ENCODE measurements at places on chromosomes 3 and 15.

- DNase-seq = no peak
Measured at GRCh38 chr3:141414800-141415462, 46.6 kb downstream of the ZBTB38 start.

- DNase-seq = peak; percentile 14
Measured at GRCh38 chr15:59999612-60000112, 4.4 kb upstream of the FOXB1 start.

- no peak for DNase-seq
Measured at GRCh38 chr15:40070166-40070557, 31.2 kb upstream of the SRP14 start.

GRCh38 chr3:57184526-57184925 is 15.3 kb downstream of the HESX1 start:
- no peak for DNase-seq

GRCh38 chr15:70379938-70380883 is 282.5 kb upstream of the TLE3 start:
- no peak for DNase-seq

GRCh38 chr3:62500556-62501288 is 127.4 kb upstream of the FEZF2 start:
- DNase-seq = no peak

- DNase-seq = no peak
Measured at GRCh38 chr3:64808061-64808460, 120.3 kb upstream of the ADAMTS9 start.

DNA sequence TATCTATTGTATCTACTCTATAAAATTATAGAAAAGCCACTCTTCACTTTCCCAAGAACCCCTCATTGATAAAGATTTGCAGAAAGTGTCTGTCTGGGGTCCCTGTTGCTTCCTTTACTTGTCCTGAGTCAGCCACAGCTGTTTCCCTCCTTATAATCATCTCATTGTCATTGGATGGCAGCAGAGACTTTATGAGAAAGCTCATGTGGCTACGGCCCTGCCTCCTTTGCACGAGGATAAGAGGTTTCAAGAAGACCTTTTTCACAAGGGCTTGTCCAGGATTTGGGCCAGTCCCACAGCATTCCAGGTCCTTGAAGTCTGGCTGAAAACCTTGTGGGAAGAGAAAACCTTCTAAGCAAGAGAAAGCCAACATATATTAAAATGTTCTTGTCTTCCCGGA is 41.9 kb upstream of the THBS1 start:
- no peak for DNase-seq

- no peak for DNase-seq
Measured at GRCh38 chr3:125062904-125063618, 7.3 kb upstream of the HEG1 start.

DNA sequence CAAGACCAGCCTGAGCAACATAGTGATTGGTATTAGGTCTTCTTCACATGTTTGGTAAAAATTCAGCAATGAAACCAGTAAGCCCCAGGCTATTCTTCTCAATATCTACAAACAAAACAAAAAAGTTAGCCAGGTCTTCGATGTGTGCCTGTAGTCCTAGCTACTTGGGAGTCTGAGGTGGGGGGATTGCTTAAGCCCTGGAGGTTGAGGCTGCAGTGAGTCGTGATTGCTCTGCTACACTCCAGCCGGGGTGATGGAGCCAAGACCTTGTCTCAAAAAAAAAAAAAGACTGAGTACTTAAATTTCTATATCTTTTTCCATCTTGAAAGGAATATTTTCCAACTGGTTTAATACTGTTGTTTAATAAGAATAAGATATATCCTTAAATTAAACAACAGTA is 106.8 kb downstream of the MBNL1 start:
- no peak for DNase-seq

GRCh38 chr3:75192146-75192616 is 471.9 kb upstream of the FRG2C start:
- no peak for DNase-seq

DNA sequence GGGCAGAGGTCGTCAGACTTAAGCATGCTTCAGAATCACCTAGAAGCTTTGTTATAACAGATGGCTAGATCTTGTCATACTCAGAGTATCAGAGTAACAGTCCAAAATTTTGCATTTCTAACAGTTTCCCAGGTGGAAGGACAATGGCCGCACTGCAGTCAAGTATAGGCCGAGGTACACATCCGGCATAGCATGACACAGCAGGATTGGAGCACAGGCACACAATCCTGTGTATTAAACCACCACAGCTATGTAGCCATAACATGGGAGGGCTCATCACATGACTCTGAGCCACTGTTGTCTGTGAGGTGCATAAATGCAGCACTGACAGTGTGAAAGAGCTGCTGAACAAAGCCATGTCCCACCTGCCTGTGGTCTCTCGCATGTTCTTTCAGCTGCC is 85.7 kb upstream of the RNF7 start:
- DNase-seq = no peak

- DNase-seq = no peak
Measured at GRCh38 chr3:34011171-34012101, 213.0 kb downstream of the PDCD6IP start.

- DNase-seq = no peak
Measured at GRCh38 chr15:65392368-65392767, 14.6 kb upstream of the IGDCC3 start.

GRCh38 chr3:162863579-162863978 is 1367.0 kb downstream of the OTOL1 start:
- DNase-seq = no peak

DNA sequence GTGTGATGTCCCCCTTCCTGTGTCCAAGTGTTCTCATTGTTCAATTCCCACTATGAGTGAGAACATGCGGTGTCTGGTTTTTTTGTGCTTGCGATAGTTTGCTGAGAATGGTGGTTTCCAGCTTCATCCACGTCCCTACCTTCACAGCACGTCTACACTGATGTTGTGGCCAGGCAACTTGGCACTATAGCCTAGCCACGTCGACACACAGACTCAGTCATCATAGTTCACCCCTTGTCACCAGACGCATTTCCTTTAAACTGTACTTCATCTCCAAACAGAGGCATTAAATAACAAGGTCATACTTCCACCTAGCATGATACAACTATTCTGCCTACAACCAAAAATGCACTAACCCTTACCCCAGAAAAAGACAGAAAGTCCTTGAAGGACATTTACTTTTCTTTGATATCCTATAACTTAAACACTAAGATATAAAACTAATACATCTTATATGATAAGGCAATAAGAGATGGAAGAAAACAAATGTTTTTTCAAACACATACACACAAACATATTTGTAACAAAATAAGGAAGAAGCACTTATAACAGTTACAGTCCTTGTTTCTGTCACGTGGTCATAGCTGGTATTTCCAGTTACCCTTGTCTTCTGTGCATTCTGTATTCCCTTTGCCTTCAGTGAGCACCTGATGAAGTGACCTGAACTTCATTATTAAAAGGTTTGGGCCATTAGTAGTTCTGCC is 121.4 kb downstream of the KLF13 start:
- no peak for DNase-seq

DNA sequence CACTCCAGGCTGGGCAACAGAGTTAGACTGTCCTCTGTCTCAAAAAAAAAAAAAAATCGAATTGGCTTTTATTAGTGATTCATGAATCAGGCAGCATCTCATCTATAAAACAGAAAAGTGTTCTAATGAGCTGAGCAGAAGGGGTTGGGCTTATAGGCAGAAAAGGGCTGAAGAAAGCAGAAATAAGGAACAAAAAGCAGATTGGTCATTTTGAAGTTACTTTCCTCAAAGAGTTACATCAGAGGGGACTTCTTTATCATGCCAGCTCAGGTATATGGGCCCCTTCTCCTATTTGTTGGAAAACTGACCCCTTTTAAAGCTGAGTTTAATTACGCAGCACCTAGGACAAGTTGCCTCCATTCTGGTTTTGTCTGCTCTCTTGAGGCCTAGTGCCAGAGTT is 722 bp upstream of the POGLUT1 start:
- DNase-seq = no peak

DNA sequence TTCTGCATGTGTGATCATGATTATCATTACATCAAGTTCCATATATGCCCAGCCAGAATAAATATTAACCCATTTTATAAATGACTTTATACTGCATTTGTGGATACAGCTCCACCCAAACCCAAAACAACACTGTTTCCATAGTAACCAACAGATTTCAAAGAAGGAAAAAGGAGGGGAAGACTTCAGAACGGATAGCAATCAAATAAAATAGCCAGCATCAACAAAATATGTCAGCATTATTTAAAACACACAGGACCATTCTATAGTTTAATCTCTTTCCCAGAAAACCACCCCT is 114.4 kb downstream of the FOXP1 start:
- DNase-seq = no peak

GRCh38 chr3:106114220-106114619 is 245.4 kb upstream of the CBLB start:
- no peak for DNase-seq

- DNase-seq = no peak
Measured at GRCh38 chr3:171526869-171527268, 66.7 kb upstream of the TNIK start.

DNA sequence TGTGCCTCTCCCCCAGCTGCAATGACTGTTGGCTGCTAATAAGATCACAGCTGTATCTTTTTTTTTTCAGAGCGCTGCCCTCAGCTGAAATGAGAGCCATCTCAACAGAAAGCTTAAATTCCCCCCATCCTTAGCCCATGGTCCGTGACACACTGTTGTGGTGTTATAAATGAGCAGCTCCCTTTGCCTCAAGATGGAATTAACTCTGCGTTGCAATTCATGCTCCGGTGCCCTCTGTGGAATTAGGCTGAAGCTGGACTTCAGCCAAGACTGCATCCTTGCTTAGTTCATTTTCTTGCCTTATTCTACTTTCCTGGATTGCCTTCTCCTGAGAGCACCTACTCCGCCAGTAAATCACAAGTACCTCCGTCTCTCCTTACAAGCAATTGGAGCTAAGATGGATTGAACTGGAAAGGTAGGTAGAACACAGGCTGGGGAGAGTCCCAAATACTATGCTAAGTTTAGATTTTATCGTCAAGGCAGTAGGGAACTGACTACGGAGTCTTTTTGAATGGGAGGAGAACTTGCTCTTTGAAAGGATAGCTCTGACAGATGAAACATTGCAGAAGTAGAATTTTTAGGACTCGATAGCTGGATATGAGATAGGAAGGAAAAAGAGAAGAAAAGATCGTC is 39.0 kb upstream of the THRB start:
- DNase-seq = no peak

Data from NCI-H774 (cell line).